ENCODE measurements at places on chromosomes 2 and 18.

DNA sequence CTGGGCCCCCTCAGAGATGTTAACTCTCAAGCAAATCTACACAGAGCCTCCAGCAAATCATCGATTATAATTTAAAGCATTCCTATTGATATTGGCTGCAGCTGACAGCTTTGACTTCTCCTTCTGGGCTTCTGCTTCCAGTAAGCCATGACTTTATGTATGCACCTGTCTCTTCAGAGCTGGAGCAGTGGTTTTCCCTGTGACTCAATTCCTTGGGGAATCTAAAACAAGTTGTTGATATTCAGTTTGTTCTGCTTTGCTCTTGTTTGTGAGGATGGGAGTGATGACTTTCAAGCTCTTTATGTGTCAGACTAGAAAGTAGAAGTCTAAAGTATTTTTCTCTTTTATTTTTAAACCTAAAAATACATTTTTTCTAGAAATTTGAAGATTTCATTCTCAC lies 45.1 kb upstream of the TNP1 start:
- no peak for DNase-seq

- DNase-seq, result no peak
Observed at GRCh38 chr18:37741032-37741623, 175.5 kb upstream of the CELF4 start.

DNA sequence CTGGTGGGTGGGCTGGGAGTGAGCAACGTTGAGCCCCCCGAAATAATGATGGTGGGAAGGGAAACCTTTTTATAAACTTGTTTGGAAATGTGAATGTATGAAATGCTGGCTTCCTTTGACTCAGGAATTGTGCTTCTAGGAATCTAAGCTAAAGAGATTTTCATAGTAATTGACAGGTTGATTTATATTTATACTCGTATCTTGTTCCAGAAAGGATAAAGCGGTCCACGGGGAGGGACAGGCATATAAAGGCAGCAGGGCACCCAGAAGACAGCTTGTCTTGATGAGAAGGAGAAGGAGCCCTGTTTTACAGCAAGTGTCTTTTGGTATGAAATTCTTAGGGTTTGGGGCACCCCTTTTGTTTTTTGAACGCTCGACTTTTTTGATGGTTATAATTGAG lies 157.8 kb downstream of the AGAP1 start:
- no peak for DNase-seq

- no peak for DNase-seq
Observed at GRCh38 chr2:226077031-226077430, 677.5 kb downstream of the NYAP2 start.

DNA sequence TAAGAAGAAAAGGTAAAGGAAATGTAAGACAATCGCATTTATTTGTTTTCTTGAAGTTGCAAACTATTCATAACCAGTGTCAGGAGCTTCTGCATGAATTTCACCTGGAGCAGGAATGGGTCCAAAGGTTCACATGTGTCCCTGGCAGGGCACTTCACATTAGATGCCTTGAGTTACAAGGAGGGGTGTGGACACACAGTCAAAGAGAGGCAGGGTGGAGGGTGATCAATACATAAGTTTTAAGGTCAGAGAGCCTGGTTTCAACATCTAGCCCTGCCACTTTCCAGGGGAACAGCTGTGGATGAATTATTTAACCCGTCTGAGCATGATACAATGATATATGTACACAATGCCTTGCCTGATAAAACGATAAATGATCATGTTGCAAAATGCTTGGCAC lies 321.4 kb downstream of the CYP26B1 start:
- DNase-seq, result no peak

DNA sequence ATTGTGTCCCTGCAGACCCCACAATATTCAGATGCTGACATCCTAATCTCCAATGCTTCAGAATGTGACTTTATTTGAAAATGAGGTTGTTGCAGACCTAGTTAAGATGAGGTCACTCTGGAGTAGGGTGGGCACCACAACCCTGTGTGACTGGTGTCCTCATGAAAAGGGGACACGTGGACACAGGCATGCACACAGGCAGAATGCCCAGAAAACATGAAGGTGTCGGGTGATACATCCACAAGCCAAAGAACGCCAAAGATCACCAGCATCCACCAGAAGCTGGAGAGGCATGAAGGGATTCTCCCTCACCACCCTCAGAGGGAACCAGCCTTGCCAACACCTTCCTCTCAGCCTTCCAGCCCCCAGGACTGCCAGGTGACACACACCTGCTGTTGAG lies 69.3 kb downstream of the AFF3 start:
- no peak for DNase-seq

- no peak for DNase-seq
Observed at GRCh38 chr2:171281110-171281509, 120.4 kb upstream of the TLK1 start.

DNA sequence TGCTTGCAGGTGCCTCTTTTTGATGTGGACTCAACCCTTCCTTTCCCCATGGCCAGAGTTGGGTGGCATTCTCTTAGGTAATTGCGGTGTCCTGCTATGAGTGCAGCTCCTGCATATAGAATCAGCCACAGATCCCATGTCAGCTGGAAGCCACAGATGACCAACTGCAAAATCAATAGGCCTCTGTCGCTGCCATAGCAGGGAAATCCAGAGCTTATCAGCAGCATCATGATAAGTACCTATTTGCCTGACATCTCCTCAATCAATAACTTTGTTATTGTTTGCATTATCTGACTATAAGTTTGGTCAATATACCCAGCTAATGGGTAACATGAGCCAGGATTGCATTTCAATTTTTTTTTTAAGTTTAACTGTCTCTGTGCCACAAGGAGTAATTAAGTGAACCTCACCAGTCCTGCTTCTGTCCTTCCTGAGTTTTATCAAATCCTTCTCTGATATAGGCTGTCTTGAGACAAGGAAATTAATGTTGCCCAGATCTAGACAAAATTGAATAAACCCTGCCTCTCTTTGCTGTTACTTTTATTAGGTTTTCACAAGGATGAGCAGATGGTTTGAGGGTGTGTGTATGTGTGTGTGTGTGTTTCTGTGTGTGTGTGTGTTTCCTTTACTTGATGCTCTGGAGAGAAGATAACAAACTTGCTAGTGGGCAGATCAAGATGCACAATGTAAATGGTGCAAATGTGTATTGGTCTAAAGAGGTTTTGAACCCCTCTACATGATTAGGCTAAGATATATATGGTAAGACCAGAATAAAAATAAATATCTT lies 59.6 kb upstream of the CREB1 start:
- DNase-seq, result no peak

DNA sequence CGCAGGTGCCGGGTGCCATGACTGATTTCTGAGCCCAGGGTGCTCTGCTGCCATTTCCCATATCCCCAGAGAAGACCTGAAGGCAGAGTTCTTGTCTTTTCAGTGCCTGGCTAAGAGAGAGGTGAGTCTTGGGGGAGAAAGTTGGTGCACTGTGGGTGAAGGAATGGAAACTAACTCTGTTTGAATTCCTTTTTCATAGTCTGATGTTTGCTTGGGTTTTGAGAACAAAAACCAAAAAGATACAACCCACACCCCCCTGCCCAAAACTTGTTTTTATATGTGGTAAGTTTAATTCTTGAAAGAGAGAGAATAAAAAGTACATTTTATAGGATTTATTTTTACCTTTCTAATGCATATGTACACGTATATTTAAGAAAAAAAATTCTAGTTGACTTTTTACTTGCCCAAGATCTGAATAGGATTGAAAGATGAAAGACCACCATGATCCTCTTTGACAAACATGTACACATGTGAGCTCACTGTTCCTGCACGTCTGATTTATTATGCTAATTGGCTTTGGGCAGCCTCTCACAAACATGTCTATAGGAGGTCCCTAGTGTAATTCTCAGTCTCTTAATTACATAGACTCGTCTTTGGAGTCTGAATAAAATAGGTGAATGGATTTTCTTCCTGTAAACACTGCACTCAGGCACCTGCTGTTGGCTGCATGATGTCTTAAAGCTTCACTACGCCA lies 46.3 kb downstream of the ARL4C start:
- DNase-seq, result no peak

- no peak for DNase-seq
Observed at GRCh38 chr2:61214171-61214570, 52.2 kb downstream of the C2orf74 start.

DNA sequence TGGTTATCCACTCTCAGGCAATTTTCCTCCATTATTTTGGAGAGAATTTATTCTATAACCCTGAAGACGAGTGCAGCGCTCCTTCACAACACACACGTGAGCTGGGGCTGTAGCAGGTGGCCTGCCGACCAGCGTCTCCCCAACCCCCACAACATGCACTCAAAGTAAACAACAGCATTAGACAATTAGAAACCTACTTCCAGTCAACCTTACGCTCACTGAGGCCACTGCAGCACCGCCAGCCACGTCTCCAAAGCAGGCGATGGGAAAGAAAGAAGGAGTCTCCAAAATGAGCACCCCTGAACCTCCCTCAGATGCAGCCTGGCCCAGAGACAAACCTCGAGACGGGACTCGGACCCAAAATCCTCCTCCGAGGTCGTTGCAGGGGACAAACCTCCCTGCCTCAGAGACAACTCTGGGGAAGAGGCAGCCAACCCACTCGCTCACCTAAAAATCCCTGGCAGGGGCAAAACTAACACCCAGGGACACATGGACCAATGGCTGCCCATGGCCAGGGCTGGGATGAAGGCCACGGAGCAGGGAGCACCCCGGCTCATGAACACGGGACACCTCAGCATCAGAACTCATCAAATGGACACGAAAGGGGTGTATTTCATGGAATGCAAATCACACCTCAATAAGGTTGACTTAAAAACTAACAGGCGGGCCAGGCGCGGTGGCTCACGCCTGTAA lies 2.6 kb downstream of the SLC66A2 start:
- no peak for DNase-seq

Data from stimulated activated CD8-positive, alpha-beta memory T cell treated with anti-CD3 and anti-CD28 coated beads, Interleukin-15, amount 100 ng/mL, for 48 hours (primary cell).